Left kidney (tissue), 8 donors: ENCODE measurements at places on chromosomes 6 and 20. TPM values are rescaled to one million over a fixed set of nuclear protein-coding genes. Genes with fewer than 3 reads are reported as not detected.
A peak's percentile ranks its signal among the peaks of the same experiment; 100 is the strongest.

GRCh38 chr6:163231356-163232014 lies 183.0 kb upstream of the QKI start:
- no peak for DNase-seq

- DNase-seq, result no peak
Observed at GRCh38 chr6:158284007-158284875, 28.0 kb upstream of the TULP4 start.

DNA sequence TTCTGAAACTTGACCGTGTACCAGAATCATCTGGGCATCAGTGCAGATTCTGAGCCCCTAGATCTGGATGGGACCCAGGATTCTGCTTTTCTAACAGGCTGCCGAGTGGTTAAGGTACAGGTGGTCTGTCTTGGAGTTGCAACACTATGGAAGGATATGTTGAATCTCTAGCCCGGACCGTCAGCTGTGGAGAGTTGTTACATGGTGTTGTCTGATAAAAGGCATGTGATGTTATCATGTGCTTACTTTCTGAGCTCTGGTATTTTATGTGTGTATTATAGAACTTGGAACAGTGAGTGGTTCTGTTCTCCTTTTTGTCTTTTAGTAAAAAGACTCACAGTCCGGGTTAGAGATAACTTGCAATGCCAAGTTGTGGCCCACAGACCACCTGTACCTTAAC lies 123.0 kb downstream of the JARID2 start:
- no peak for DNase-seq

DNA sequence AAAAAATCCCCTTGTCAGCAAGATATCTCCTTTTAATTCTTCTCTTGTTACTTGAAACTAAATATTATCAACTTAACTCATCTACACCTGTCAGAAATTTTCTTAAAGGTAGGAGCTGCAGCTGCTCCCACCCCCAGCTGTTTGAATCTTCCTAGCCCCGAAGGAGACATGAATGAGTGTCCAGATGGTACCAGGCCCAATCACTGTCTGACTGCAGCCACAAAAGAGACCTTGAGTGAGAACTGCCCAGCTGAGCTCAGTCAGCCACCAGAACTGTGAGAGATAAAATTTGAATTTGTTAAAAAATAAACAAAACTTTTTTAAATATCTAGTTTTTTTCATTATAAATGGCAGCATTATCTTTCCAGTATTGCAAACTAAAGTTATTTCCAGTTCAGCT lies 84.7 kb downstream of the PRSS35 start:
- no peak for DNase-seq

DNA sequence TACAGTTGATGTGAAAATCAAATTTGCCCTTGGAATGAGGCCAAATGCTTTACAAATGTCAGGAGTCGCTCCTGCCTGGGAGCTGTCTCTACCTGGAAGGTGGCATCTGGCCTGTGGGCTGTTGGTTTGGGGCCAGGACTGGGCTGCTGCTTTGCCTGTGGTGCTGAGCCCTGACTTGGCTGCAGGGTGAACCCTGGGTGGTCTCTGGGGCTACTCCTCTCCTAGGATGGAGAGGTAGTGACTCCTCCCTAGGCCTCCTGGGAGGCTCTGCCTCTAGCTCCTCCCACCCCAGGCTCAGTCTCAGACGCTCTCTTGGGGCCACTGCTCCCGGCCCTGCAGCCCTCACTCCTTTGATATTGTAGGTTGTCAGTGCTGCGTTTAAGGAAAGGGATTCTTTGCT lies 47.5 kb downstream of the EFCAB8 start:
- no peak for DNase-seq

Gene FRS3
- 5.0 TPM for polyA plus RNA-seq

- DNase-seq, result no peak
Observed at GRCh38 chr6:123402052-123402451, 234.7 kb downstream of the TRDN start.

DNA sequence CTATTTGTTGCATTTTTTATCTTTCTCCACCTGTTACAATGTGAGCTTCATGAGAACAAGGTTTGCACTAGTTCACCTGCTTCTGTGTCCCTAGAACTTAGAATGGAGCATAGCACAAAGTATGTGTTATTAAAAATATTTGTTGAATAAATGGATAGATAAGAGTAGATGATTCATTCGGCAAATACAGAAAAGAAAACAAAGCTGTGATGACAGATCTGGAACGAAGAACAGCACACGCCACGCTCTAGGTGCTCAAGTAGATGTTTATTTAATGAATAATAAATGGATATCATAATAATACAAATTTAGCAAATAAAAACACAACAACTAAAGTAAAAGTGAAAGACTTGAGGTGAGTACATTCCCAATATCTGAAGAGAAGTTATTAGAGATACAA lies 273.1 kb downstream of the HAO1 start:
- no peak for DNase-seq

DNA sequence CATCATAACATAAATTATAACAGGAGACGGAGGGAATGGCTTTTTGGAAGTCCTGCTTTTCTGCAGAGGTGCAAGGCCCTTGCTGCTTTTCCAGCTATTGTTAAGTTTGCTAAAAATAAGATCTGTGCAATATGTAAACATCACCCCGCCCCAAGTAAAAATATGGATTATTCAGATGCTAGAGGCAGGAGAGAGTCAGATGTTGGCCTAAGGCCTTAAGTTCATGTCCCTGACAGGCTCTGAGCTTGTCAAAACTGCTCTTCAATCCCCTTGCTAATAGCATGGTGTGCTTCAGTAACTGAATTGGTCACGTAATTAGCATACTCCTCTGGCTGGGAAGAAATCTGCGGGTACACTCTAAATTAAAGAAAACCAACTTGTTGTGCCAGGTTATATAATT lies 147.5 kb downstream of the BMP2 start:
- no peak for DNase-seq

DNA sequence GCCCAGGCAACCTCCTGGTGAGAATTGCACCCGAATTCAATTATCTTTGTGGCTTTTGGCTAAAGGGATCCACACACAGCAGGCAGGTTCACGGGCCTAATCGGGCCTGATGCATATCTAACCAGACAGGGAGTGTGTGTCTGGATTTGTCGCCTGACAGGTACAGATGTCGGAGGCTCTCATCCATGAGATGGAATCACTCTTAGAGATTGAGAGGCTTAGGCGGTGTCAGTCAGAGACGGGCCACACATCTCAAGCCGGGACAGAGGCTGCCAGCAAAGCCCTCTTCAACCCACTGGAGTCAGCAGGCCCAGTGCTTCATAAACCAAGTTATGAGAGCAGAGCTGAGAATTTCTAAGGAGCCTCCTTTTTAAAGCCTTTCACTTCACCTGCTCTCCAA lies 247.0 kb downstream of the LRFN2 start:
- no peak for DNase-seq

Gene OR2B6
- polyA plus RNA-seq, result not detected

DNA sequence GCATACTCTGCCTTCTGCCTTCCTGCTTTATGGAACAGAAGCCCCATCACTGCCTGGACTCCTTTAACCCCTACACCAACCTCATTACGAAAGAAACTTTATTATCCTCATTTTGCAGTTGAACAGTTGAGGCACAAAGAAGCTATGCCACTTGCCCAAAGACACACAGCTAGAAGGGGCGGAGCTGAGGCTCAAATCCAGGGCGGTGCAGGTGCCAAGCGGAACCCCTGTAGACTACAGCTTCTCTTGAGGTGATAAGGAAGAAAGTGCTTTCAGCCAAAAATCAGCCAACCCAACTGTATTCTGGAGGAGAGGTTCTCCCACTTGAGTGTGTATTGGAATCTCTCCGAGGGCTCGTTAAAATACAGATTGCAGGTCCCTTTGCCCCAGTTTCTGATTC lies 90.5 kb downstream of the PRND start:
- no peak for DNase-seq

Gene PSORS1C2
- polyA plus RNA-seq, result 0.15 TPM

GRCh38 chr6:45305546-45305945 lies 22.6 kb upstream of the RUNX2 start:
- DNase-seq, result no peak

Gene GTF3C6
- 107 TPM for polyA plus RNA-seq

DNA sequence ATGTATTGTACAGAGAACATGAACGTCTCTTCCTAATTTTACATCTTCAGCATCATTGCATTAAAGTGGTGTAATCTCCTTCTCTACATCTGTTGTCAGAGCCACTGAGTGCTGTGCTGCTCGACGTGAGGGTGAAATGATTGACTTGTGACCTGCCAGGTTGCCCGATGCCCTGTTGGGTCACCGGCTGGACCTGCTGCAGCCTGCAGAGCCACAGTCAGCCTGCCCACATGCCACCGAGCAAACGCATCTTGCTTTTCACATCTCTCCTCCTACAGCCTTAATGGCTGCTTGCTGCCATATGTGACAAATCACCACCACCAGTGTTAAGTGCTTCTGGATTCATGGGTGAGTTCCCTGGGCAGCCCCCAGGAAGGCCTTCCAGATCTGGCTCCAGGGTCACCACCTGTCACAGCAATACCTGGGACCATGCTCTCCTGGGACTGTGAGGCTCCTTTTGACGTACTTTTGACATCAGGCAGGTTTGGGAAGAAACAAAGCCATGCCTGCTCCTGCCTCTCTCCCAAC lies 80.3 kb downstream of the ASXL1 start:
- DNase-seq, result no peak

DNA sequence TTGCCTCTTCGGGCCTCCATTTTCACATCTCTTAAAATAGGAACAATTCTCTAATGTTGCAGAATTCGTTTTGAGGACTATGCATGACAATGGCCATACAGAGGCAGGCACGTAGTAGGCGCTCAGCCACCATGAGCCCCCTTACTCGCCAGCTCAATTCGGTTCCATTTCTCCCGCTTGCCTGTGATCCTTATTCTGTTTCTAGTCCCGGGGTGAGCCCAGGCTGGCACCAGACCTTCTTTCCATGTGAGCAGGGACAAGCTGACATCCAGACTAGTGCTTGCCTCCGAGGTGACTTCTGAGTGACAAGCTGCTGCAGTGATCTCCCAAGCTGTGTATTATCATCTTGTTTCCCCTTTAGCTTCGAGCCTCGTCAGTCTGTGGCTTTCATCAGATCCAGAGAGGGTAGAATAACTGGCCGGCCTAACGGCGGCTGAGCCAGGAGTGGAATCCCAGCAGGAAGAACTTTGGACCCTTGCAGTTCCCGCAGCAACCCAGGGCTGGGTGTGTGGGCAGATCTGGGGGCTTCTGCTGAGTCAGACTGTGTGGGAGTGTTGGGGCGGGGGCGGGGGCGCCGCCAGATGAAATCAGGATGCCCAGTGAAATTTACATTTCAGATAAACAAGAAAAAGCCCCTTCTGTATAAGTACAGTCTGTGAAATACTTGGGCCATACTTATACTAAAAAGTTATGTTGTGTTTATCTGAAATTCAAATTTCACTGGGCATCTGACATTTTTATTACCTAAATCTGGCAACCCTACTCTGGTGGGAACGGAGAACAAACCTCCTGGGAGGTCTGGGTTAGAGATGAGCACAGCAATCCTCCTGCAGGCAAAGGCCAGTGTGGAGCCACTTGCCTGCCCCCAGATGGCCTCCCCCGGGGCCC lies 10.9 kb downstream of the BANF2 start:
- peak; percentile 55 for DNase-seq

- DNase-seq, result peak; percentile 88
Observed at GRCh38 chr6:143510991-143511891, at the start of gene FUCA2. FUCA2 (minus strand) TSS chr6:143511720; CDS start chr6:143511634, 86 bp downstream.

Gene MCCD1
- polyA plus RNA-seq, result 11.9 TPM

- no peak for DNase-seq
Observed at GRCh38 chr6:49252901-49253300, 210.2 kb downstream of the MMUT start.

Gene FUT9
- 7.8 TPM for polyA plus RNA-seq

Gene LY6G5C
- polyA plus RNA-seq, result 2.7 TPM

GRCh38 chr6:54335871-54336270 lies 27.6 kb downstream of the TINAG start:
- DNase-seq, result no peak

Gene DEFB113
- polyA plus RNA-seq, result not detected

DNA sequence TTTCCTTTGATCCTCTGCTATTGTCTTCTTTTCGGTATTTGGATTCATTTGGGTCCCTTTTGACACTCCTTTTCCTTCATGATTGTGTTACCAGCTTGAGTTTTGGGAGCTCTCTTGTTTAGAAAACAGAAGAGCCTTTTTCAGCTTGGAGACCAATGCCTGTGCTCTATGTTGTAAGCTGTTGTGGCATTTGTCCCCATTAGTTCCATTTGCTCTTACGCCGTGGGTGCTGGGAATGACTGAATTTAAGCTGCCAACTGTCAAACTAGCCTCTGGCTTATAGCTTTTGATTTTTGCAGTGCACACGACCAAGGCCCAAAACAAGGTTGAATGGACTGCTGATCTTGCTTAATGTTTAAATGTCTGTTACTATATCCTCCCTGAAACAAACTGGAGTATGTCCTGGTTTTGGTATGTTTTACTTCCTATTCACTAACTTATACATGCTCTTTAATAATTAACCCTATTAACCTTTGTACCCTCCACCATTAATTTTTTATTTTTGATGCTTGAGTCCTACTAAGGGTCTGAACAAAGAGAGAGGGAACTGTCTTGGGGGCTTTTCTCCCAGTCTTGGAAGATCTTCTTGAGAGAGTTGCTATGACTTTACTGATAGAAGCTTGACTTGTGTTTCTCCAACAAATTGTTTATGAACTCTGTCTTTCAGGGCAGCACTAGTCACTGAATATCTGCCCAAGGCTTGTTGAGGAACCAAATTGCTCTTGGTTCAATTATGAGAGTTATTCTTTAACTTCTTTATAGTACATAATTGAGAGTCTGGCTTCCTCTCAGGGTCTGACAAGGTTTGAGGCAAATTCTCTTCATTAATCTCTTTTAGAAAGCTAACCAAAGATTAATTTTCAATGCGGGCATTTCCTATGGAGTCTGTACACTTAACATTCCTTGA lies 100.3 kb upstream of the SIRPG start:
- peak; percentile 24 for DNase-seq

GRCh38 chr20:14888134-14888533 lies 550.7 kb upstream of the FLRT3 start:
- DNase-seq, result no peak

DNA sequence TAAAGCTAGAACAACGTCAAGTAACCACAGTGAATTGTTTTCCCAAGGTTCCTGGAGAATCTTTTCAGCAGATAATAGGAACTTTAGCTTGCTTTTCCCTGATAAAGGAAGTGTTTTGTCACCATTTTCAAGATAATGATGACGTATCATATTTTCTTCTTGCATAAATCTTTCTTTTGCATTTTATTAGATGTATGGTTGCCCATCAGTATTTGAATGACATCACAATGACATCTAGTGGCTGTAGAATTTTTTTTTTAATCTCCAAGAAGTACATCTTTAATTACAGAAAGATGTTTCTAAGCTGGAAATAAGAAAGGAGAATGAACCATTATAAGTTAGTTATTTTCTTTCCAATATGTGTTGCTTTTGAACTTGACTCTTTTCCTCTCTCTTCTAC lies 83.0 kb downstream of the CENPW start:
- no peak for DNase-seq

Gene BHLHE23
- polyA plus RNA-seq, result not detected
